HS-5 (cell line): ENCODE measurements at places on chromosomes 5 and 9.
A peak's percentile ranks its signal among the peaks of the same experiment; 100 is the strongest.

DNA sequence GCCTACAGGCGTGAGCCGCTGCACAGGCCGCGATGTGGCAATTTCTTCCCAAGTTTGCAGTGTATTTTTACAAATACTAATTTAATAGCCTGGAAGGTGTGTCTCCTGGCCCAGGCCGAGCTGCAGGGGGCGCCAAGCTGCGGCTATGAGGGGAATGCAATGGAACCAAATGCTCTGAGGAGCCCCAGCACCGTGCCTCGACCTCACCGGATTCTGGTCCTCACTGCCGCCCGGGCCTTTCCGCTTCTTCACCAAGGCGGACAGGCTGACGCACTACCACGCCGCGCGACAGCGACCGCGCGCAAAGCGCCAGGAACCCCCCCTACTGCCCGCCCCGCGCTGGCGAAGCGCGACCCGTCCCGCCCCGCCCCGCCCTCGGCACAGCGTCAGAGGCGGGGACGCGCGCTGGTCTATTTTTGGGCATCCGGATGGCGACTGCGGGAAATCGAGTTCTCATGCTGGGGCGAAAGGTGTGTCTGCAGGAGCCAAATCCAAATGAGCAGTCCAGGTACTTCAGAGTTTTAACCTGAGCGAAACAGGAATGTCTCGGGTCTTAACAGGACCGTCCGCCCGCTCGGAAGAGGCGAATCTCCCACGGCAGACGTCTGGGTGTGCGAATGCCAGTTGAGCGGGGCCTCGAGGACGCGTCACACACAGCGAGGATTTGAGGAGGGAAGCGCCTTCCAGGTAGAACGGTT lies 31.7 kb upstream of the PRXL2C start:
- DNase-seq, result no peak

DNA sequence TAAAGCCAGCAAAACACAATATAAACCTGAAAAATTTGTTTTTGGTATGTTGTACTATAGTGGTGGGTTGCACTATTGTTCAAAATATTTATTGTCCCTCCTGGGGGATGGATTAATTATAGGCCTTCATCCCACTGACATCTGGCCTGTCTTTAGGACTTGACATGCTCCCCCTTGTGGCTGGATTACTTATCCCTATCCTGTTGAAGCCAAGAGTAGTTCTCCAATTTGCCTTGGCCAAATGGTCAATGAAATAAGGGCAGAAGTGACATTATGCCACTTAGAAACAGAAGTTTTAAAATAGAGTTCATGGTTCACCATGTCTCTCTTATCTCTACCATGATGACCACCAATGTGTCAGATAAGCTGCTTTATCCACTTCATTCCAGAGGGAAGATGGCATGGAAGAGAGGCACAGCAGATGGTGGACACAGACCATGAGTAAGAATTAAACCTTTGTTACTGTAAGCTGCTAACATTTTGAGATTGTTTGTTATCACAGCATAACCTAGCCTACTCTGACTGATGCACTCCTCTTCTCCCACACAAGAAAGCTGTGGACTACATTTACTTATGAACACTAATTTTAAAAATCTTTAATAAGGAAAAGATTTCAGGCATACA lies 29.2 kb upstream of the ARHGEF28 start:
- no peak for DNase-seq

DNA sequence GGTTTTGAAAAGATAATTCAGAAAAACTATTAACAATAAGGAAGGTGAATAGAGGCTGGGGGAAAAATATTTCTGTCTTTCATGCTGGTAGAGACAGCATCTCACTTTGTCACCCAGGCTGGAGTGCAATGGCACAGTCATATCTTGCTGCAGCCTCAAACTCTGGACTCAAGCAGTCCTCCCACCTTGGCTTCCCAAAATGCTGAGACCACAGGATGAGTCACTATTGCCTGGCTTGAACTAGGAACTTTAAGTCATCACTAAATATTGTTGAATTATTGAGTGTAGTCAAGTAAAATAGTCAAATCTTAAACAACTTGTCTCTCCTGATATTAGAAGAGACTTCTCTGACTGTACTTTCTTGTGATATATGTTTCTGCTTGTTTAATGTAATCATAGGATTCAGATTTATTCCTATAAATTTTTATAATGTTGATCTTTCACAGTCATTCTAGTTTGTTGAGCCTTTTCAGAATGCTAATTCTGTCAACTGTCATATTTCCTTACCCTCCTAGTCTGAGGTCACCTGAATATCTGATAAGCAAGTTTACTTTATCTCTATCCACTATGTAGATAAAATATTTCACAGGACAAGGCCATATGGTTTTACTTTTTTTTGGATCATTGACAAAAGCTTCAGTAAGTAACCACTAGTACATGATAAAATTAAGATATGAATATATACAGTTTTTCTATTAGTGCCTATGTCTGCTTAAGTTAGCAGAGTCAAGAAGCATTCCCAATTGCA lies 1696.5 kb downstream of the MAT2B start:
- DNase-seq, result peak; percentile 39

- DNase-seq, result no peak
These were observed 91.1 kb downstream of the MYO10 start for GRCh38 chr5:16844952-16845351.

GRCh38 chr5:159161361-159162214 lies 47.8 kb downstream of the RNF145 start:
- no peak for DNase-seq

GRCh38 chr5:45774528-45774927 lies 78.3 kb upstream of the HCN1 start:
- DNase-seq, result no peak

DNA sequence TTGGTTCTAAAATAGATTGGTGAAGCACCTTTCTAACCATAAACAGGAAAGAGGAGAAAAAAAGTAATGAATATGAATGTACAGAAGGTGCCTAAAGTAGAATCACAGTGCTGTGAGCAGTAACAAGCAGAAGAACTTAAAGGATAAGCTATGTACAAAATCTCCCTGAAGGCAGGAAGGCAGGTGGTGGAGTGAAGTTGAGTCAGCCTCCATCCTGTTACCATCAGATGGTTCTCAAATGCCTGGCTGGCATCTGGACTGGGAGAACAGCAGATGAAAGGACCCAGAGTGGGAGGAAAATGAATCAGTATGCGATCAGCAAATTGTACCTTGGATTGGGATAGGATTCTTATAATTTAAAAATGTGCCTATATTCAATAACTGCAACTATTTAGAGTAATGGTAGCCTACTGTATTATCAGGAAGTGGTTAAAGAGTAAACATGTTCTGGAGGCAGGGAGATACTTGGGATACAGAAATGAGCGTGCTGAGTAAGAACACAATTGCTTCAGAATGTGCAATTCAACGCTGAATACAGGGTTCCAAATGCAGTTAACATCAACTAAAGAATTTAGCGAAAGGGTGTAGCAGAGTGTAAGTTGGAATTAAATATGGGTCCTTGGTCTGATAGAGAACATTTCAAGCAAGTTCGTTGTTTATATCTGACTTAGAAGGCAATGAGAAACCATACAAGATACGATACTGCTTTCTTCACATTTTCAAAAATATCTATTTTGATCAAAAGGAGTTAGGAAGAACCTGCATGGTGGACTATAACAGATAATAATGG lies 21.1 kb upstream of the FER start:
- DNase-seq, result no peak

- no peak for DNase-seq
These were observed 35.9 kb downstream of the NEURL1B start for GRCh38 chr5:172676914-172677475.

DNA sequence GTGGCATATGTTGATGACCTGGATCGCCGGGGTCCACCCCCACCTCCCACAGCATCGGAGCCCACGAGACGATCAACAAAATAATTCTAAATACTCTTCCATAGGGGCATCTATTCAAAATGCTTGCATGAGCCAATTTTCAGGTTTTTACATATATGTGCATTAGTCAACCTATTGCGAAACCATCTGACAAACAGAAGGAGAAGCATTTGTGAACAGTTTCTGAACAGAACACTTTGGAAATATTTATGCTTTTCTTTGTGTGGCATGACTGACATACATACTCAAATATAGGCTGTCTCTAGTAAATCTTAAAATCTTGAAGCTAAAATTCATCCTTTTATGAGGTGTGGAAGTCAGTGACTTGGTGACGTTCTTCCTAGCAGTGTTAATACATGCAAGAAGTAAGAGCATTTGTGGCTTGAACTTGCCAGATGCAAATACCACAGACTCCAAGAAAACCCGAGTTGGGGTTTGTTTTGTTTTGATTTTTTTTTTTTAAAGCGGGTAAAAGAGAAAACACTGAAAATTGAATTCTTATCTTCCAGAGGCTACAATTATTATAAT lies 5.3 kb downstream of the GPR151 start:
- DNase-seq, result peak; percentile 10

- DNase-seq, result no peak
These were observed 12.9 kb downstream of the WWC1 start for GRCh38 chr5:168304349-168304748.

DNA sequence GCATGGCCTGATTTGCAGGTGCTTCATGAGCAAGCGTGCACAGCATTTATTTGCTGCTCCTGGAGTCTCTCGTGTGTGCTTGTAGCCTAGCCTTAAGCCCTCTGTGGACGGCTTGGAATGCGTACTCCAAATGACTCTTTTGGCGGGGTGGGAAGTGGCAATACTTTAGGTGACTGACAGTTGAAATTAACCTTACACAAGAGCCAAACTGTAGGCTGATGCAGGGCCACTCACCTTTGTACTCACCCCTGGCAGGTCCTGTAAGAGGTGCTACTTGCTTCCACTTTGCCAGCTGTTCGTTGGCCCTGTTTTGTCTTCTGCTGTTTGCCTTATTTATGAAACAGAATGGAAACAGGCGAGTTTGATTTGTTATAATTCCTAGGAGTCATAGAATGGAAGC lies 22.9 kb downstream of the TENT4A start:
- DNase-seq, result no peak

GRCh38 chr5:37900692-37901091 lies 60.9 kb upstream of the GDNF start:
- peak; percentile 36 for DNase-seq

DNA sequence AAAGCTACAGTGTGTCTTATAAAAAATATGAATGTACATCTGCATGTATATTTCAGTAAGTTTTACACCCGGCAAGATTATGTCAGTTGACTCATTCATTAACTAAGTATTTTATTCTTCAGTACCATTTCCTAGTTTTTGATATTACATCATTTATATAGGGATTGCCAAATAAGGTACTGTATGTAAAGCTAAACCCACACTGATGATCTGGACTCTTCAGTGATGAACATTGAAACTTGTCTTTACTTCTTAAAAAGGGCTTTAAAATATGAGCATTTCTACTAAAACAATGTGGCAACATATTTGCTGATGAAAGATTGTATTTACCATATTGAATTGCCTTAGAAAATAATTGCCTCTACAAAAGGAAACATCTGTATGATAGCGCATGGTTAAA lies 151.8 kb upstream of the TLX3 start:
- DNase-seq, result no peak

GRCh38 chr5:177256296-177256695 lies 47.2 kb downstream of the RAB24 start:
- no peak for DNase-seq

DNA sequence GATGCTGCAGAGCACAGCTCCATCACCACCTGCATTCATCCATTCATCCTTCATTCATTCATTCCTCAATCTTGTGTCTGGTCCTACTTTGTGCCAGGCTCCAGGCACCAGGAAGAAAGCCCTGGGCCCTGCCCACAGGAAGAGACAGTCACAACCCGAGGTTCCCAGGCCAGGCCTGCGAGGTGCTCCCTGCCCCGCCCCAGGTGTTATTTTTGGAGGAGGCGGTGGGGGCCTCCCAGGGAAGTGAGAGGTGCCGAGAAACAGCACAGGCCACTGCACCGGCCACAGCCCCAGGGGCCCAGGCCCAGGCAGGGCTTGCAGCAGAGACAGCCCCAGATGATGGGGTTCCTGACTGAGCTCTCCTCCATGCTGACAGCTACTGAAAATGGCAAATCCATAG lies 33.4 kb downstream of the VAV2 start:
- DNase-seq, result no peak

- peak; percentile 16 for DNase-seq
These were observed 386.8 kb downstream of the FGF10 start for GRCh38 chr5:44002381-44002901.
